ENCODE measurements at places on chromosomes 2 and 18.
A peak's percentile ranks its signal among the peaks of the same experiment; 100 is the strongest.

DNA sequence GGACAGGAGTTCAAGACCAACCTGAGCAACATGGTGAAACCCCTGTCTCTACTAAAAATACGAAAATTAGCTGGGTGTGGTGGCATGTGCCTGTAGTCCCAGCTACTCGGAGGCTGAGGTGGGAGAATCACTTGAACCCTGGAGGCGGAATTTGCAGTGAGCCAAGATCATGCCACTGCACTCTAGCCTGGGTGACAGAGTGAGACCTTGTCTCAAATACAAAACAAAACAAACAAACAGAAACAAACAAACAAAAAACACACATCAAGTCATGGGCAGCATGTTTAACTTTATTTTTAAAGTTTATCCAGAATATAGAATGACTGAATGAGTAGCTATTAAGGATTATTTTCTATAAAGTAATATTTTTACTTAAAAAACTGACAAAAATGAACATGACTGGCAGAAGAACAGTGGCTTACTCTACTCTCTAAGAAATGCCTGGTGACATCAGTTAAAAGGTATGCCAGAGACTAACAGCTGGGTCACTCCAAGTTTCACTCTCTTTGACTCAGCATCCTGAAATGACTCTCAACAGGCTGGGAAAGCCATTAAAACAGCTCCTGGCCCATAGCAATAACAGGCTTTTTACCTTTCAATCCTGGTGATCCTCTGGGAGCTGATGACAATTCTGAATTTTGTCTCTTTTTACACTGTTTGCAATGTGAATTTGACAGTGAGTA, 281.6 kb upstream of the STON1 start:
- DNase-seq = no peak

GRCh38 chr2:30677861-30678385, 129.3 kb downstream of the CAPN13 start:
- no peak for DNase-seq

- no peak for DNase-seq
Measured at GRCh38 chr2:127134235-127134634, 27.3 kb upstream of the BIN1 start.

- no peak for DNase-seq
Measured at GRCh38 chr2:241870081-241870541, 582 bp downstream of the RTP5 start.

- DNase-seq = no peak
Measured at GRCh38 chr2:157190151-157190550, 67.4 kb upstream of the GALNT5 start.

GRCh38 chr2:10884574-10884975, 27.2 kb upstream of the KCNF1 start:
- DNase-seq = no peak

DNA sequence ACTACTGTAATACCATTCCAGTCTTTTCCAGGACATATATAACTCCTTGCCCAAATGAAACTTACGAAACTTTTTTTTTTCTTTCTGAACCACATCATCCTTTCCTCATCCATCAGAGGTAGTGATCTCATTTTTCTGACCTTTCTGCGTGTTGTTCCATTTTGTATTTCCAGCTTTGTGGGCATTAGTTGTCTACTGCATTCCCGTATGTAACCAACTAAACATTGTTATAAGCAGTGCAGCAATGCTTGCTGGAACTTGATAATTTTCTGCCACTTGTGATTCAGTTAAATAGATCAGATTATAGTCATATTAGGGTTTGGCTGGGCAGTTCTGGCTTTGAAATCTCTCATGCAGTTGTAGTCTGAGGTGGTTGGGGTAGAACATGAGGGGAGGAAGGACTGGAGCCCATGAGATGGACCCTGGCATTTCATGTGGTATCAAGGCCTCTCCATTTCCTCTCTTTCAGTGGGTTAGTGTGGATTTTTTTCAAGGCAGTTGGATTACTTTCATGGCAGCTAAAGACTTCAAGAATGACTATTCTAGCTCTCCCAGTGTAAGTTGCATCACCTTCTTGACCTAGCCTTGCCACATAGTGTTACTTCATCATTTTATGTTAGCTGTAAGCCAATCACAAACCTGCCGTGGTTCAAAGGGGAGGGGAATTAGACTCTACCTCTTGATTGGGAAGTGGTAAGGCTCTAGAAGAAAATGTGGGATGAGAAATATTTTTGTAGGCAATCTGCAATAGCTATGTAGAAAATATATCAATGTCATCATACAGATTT, 80.5 kb downstream of the EHBP1 start:
- DNase-seq = no peak

- DNase-seq = no peak
Measured at GRCh38 chr2:216017365-216017764, 4.0 kb upstream of the MREG start.

DNA sequence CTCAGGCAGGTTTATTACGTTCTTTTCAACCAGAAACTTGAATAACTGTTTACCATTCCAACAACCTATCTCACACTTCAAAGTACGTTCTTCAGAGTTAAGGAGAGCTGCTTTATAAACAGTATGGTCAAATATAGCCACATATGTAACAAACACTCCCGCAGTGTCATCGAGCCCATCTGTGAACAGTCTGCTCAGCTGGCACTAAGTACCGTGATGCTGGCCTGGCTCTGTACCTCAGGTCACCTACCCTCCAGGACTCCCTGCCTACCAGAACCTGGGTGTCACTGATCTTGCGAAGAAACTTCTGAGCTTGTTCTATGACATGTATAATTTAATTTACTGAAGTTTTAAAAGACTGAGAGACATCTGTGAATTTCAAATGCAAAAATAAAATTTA, 71.4 kb downstream of the SEPTIN10 start:
- DNase-seq = no peak

DNA sequence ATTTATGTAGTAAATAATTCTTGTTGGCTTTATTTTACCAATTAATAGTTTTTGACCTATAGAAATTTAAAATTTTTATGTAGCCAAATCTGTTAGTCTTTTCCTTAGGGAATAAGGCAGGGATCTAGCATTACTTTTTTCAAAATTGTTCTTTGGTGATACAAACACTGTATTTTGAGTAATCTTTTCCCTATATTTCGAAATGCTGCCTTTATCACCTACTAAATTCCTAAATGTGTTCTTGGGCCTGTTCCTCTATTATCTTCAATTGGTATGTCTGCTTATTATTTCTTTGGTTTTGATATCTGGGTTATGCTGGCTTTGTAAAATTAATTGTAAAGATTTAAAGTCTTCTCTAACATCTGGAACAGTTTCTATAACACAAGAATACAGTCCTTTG, 87.5 kb downstream of the DYSF start:
- no peak for DNase-seq

- no peak for DNase-seq
Measured at GRCh38 chr2:100041946-100042345, 100.4 kb downstream of the AFF3 start.

GRCh38 chr2:74849228-74849892, 15.4 kb downstream of the HK2 start:
- peak; percentile 16 for DNase-seq

- no peak for DNase-seq
Measured at GRCh38 chr2:152504618-152505017, 169.6 kb downstream of the FMNL2 start.

GRCh38 chr18:79272916-79273315, 122.8 kb upstream of the NFATC1 start:
- no peak for DNase-seq

GRCh38 chr2:58609326-58609725, 368.2 kb upstream of the FANCL start:
- no peak for DNase-seq

GRCh38 chr2:38500283-38500634, 102.5 kb downstream of the HNRNPLL start:
- DNase-seq = no peak

DNA sequence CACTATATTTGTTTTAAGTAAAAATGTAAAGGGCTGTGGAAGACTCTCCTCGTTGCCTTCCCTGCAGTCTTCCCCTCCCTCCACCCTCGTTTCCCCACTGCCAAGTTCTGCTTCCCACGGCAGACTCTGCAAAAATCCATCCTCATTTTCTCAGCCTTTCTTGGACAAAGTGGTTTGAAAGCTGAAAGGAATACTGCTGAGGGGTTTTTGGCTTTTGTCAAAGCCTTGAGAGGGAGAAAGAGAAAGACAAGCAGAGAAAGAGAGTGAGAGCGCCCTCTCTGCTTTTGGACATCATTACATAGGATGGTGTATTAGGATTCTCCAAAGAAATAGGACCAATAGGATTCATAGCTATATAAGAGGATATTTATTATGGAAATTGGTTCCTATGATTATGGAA, 455.9 kb upstream of the SOX11 start:
- DNase-seq = peak; percentile 33

- DNase-seq = no peak
Measured at GRCh38 chr2:202065876-202066275, 7.2 kb upstream of the KIAA2012 start.

GRCh38 chr2:227461811-227462461, 10.0 kb upstream of the AGFG1 start:
- no peak for DNase-seq

DNA sequence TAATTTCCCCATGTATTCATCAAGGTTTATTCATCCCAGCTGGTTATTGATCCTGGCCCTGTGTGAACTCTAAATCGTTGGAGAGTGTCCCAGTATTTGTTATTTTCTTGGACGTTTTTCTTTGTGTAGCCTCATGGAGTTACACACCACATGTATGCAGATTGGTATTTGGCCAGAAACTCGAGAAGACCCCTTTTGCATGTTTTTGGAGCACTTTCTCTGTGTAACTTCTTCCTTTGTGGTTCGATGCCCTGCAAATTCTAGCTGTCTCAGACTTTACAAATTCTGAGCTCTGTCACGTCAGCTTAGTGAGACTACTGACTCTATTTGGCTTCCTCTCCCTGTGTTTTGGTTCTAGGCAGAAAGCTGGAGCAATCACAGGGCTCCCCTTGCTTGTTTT, 198.7 kb downstream of the MCFD2 start:
- no peak for DNase-seq
